Adrenal gland (tissue), 19 donors: ENCODE measurements at places on chromosomes 3 and 15. TPM values are rescaled to one million over a fixed set of nuclear protein-coding genes. Genes with fewer than 3 reads are reported as not detected.

The CX3CR1 gene
- total RNA-seq = 1.4 TPM

The DCP1A gene
- 19.7 TPM for total RNA-seq

The FAM81A gene
- total RNA-seq = not detected

The CCR2 gene
- total RNA-seq = 0.50 TPM

The DNAH12 gene
- 0.83 TPM for total RNA-seq

The EPHA3 gene
- 0.47 TPM for total RNA-seq

The TP63 gene
- total RNA-seq = not detected

The ZNF106 gene
- 62.3 TPM for total RNA-seq

The SLC12A8 gene
- total RNA-seq = 1.8 TPM

The TNFSF10 gene
- total RNA-seq = 198 TPM

The SLC30A4 gene
- 10.6 TPM for total RNA-seq

The MED12L gene
- total RNA-seq = 2.7 TPM

The TUSC7 gene
- total RNA-seq = not detected

The SLC12A1 gene
- not detected for total RNA-seq

The HACL1 gene
- 27.8 TPM for total RNA-seq

The DLL4 gene
- 2.3 TPM for total RNA-seq

The RTF1 gene
- total RNA-seq = 33.8 TPM

The ISLR gene
- total RNA-seq = 50.5 TPM

The BFSP2 gene
- not detected for total RNA-seq

The P2RY1 gene
- total RNA-seq = 3.6 TPM

The KNSTRN gene
- total RNA-seq = 4.0 TPM

The ACTC1 gene
- 0.61 TPM for total RNA-seq

The RTP3 gene
- total RNA-seq = not detected

The ZNF385D gene
- 0.80 TPM for total RNA-seq

The DHX36 gene
- total RNA-seq = 53.5 TPM

The CEP19 gene
- total RNA-seq = 1.2 TPM

The STAB1 gene
- total RNA-seq = 536 TPM

The CACNA2D2 gene
- 0.55 TPM for total RNA-seq

The GRK7 gene
- not detected for total RNA-seq

The ACAD11 gene
- 13.6 TPM for total RNA-seq

The GHSR gene
- not detected for total RNA-seq

The ACVR2B gene
- 7.9 TPM for total RNA-seq

The SLC28A2 gene
- total RNA-seq = 0.17 TPM

The GOLGA8K gene
- total RNA-seq = 0.42 TPM

The ROPN1B gene
- not detected for total RNA-seq
